Activated CD4-positive, alpha-beta T cell treated with anti-CD3 and anti-CD28 coated beads, Interleukin-2, amount 10 ng/mL, durations not matched to agents 7 days and 5 days (primary cell): ENCODE measurements at places on chromosomes 3 and 15.

GRCh38 chr3:69419276-69419675 lies 33.4 kb upstream of the FRMD4B start:
- no peaks in the 10 kb centered on the region for H3K36me3 ChIP-seq
- DNase-seq: no peak
- H3K4me1 ChIP-seq: no peaks in the 10 kb centered on the region
- no peak overlapping the region for H3K27ac ChIP-seq

- H3K4me1 ChIP-seq: peaks cover 22% of the 10 kb centered on the region
- H3K4me3 ChIP-seq: no peak overlapping the region
- H3K36me3 ChIP-seq: peaks cover 1% of the 10 kb centered on the region
- peaks cover 15% of the 10 kb centered on the region for H3K27me3 ChIP-seq
- DNase-seq: no peak
- no peak overlapping the region for H3K27ac ChIP-seq
These were observed 4.4 kb upstream of the VPS8 start for GRCh38 chr3:184807549-184807948.

GRCh38 chr15:36808411-36809160 lies 229.2 kb downstream of the CDIN1 start:
- H3K4me3 ChIP-seq: no peak overlapping the region
- DNase-seq: no peak
- no peaks in the 10 kb centered on the region for H3K27me3 ChIP-seq
- no peaks in the 10 kb centered on the region for H3K4me1 ChIP-seq

- H3K36me3 ChIP-seq: peaks cover 19% of the 10 kb centered on the region
- no peak overlapping the region for H3K4me3 ChIP-seq
- no peaks in the 10 kb centered on the region for H3K4me1 ChIP-seq
- H3K27ac ChIP-seq: no peak overlapping the region
- H3K27me3 ChIP-seq: no peaks in the 10 kb centered on the region
These were observed 67.5 kb downstream of the DENND4A start for GRCh38 chr15:65724464-65725215.

GRCh38 chr3:155701882-155702465 lies 42.9 kb downstream of the PLCH1 start:
- H3K36me3 ChIP-seq: no peaks in the 10 kb centered on the region
- no peaks in the 10 kb centered on the region for H3K4me1 ChIP-seq
- no peak overlapping the region for H3K4me3 ChIP-seq
- peak; percentile 27 for DNase-seq
- H3K27me3 ChIP-seq: no peaks in the 10 kb centered on the region
